ENCODE measurements at places on chromosomes 7 and 10. TPM values are rescaled to one million over a fixed set of nuclear protein-coding genes. Genes with fewer than 3 reads are reported as not detected.

GRCh38 chr7:88269586-88269985 lies 37.1 kb downstream of the STEAP4 start:
- H3K36me3 ChIP-seq: no peaks in the 10 kb centered on the region
- no peak overlapping the region for H3K4me3 ChIP-seq
- no peak for DNase-seq
- no peaks in the 10 kb centered on the region for H3K27me3 ChIP-seq
- no peak overlapping the region for H3K27ac ChIP-seq

GRCh38 chr7:155869784-155870076 lies 57.5 kb upstream of the SHH start:
- no peaks in the 10 kb centered on the region for H3K4me1 ChIP-seq
- peaks cover 3% of the 10 kb centered on the region for H3K27me3 ChIP-seq
- no peaks in the 10 kb centered on the region for H3K36me3 ChIP-seq
- no peak for DNase-seq
- no peak overlapping the region for H3K27ac ChIP-seq
- H3K4me3 ChIP-seq: no peak overlapping the region

GRCh38 chr7:18228686-18229085 lies 201.0 kb upstream of the PRPS1L1 start:
- no peaks in the 10 kb centered on the region for H3K27me3 ChIP-seq
- no peak overlapping the region for H3K4me3 ChIP-seq
- H3K4me1 ChIP-seq: no peaks in the 10 kb centered on the region
- H3K36me3 ChIP-seq: no peaks in the 10 kb centered on the region
- no peak overlapping the region for H3K27ac ChIP-seq
- no peak for DNase-seq

GRCh38 chr10:58517081-58517480 lies 4.4 kb downstream of the BICC1 start:
- H3K27me3 ChIP-seq: no peaks in the 10 kb centered on the region
- H3K36me3 ChIP-seq: no peaks in the 10 kb centered on the region
- H3K4me1 ChIP-seq: no peaks in the 10 kb centered on the region
- no peak overlapping the region for H3K27ac ChIP-seq
- no peak for DNase-seq

GRCh38 chr10:103934308-103934707 lies 16.3 kb upstream of the STN1 start:
- DNase-seq: no peak
- H3K4me3 ChIP-seq: no peak overlapping the region
- H3K27ac ChIP-seq: no peak overlapping the region
- H3K27me3 ChIP-seq: no peaks in the 10 kb centered on the region

GRCh38 chr7:5596046-5596895 lies 172.6 kb upstream of the TNRC18 start:
- peaks cover 15% of the 10 kb centered on the region for H3K27me3 ChIP-seq
- H3K27ac ChIP-seq: no peak overlapping the region
- peaks cover 37% of the 10 kb centered on the region for H3K4me1 ChIP-seq
- H3K36me3 ChIP-seq: no peaks in the 10 kb centered on the region

GRCh38 chr10:121134711-121135110 lies 283.5 kb downstream of the WDR11 start:
- no peak overlapping the region for H3K4me3 ChIP-seq
- DNase-seq: no peak
- H3K27me3 ChIP-seq: no peaks in the 10 kb centered on the region
- H3K4me1 ChIP-seq: no peaks in the 10 kb centered on the region

The TAC1 gene
- not detected for total RNA-seq

The SLC18A3 gene
- total RNA-seq: not detected
